Amniotic stem cell (primary cell): ENCODE measurements at places on chromosomes 12 and 14.

- DNase-seq: no peak
Measured at GRCh38 chr12:57496822-57497221, 9.0 kb downstream of the MARS1 start.

DNA sequence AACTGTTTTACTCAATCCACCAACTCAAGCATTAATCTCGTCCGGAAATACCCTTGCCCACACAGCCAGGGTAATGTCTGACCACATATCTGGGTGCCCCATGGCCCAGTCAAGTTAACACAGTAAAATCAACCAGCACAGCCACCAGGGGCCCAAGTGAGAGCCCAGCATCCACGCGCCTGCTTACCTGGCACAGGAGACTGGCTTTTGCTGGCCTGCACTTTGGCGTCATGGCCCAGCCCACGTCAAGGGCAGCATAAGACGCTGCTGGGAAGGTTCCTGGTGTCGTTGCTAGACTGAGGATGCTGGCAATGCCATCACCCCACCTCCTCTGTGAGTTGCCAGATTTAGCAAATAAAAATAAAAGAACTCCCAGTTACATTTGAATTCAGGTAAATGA is 53.6 kb upstream of the BCL11B start:
- no peak for DNase-seq

- no peak for DNase-seq
Measured at GRCh38 chr14:36052681-36053080, 123.8 kb downstream of the PTCSC3 start.

GRCh38 chr14:29458547-29458946 is 469.1 kb downstream of the PRKD1 start:
- no peak for DNase-seq

- DNase-seq: no peak
Measured at GRCh38 chr12:76012644-76013043, 18.9 kb downstream of the PHLDA1 start.

DNA sequence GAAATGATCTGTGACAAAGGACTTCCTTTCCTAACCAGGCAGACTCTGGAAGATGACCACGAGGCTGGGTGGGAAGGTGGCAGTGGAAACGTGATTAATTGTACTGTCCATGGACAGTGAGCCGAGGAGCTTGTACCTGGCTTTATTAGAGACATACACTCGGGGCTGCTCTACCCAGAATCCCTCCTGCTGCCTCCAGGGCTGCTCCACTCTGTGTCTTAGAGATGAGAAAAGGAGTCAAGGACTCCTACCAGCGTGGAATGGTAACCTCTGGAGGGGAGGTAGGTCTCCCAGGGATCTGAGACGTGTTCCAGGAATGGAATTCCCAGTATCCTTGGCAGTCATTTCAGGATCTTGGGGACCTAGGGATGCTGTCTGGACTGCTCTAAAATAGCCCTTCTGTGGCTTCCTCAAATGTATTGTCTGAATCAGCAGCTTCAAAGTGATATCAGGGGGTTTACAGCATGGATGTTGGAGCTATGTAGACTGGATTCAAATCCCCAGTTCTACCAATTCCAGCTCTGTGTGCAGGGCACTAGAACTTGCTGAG is 237.8 kb downstream of the CACNA1C start:
- no peak for DNase-seq

- DNase-seq: no peak
Measured at GRCh38 chr14:74299061-74299545, 3.6 kb downstream of the ABCD4 start.

- DNase-seq: no peak
Measured at GRCh38 chr12:65189028-65189718, 19.8 kb downstream of the LEMD3 start.

GRCh38 chr14:35678403-35679028 is 130.6 kb downstream of the RALGAPA1 start:
- no peak for DNase-seq

GRCh38 chr14:101458741-101459550 is 102.3 kb upstream of the DIO3 start:
- no peak for DNase-seq

DNA sequence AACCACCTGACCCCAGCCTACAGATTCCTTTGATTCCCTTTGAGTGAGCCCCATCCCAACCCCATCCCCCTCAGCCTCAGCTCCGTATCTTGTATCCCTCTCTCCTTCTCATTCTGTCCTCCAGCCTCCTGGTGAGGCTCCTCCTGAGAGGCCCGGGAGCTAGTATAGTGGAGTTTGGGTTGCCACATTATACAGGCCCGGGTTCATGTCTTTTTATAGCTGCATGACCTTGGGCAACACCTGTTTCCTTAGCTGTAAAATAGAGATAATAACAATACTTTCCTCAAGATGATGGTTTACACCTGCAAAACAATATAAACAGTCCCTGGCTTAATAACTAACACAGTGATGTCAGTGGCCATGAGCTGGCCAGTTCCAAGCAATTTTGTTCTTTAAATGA is 89.8 kb downstream of the STAB2 start:
- DNase-seq: no peak

DNA sequence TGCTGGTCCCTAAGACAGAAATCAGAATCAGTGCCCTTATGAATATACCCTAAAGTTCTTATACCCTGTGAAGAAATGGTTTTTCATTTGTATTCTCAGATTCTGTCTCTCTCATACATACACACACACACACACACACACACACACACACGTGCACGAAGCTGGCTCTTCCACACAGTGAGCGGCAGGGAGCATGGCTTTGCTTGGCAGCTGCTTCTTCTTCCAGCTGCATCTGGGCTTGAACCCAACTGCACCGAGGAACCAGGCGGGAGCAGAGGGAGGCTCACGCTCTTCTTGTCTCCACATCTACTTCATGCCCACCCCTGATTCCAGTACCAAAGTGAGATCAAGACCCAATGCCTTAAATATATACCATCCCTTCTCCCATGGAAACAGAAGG is 19.4 kb downstream of the GRIN2B start:
- DNase-seq: no peak

- no peak for DNase-seq
Measured at GRCh38 chr12:88401155-88401554, 179.1 kb downstream of the KITLG start.

- no peak for DNase-seq
Measured at GRCh38 chr12:6370576-6370935, 4.8 kb downstream of the SCNN1A start.

DNA sequence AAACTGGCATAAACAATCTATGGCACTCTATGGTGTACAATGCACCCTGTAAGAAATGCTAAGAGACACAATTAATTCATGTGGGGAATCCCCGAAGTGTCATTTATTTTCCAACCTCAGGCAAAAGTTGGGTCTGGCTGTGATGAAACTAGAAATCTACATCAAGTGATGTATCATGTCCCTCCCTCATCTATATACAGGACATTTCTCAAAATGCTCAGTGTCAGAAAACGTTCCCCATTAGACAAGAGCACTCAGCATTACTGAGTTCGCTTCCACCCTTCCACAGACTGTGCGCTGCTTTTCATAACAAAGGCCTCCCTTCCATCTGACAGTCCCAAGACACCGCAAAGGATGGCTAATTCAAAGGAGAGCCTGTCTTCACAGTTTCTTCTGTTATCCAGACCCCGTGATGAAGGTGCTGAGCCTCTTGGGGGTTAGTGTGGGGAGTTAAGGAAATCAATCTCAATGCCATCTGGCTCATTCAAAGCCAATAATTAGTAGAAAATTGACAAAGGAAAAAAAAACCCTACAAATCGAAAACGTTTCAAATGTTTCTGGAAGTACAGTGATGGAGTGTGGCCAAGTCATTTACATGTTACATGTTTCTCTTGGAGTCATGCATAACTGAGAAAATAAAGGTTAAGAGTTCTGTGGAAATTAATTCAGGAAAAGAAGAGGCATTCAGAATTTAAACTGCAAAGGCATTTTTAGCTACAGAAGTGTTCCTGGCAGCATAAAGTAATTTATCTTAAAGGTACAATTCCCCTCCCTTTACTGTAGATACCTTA is 7.5 kb downstream of the CCDC88C start:
- no peak for DNase-seq

DNA sequence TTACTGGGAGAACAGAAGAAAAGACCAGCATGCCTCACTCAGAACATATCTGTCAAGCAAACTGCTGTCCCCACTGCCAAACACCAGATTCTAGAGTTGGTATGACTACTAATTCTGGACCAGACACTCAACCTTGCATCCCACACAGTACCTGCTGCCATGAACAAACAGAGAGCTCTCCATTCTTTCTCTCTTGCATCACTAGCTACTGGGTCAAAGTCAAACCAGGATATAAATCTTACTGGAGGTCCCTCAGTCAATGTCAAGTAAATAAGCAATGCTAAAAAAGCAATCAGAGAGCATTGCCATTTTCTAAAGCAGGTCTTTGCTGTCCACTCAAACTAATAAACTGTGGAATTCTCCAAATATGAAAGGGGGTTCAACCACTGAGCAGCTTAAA is 452.4 kb upstream of the SEL1L start:
- no peak for DNase-seq

DNA sequence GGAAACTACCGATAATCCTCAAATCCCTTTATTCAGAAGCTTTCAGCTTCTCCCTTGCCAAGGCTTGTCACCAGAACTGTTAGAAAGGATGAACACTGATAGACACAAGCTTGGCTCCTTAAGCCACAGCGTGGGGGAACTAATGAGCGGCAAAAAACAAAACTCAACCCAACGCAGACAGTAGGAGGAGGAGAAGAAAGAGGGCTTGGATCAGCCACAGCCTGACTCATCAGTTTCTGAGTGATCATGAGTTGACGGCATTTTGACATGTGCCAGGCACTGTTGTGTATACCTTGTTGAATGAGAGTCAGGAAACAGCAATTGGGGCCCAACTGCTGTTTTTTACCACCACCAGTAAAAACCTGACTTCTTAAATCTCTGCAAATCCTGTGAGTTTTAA is 23.7 kb downstream of the PLXNC1 start:
- DNase-seq: no peak

DNA sequence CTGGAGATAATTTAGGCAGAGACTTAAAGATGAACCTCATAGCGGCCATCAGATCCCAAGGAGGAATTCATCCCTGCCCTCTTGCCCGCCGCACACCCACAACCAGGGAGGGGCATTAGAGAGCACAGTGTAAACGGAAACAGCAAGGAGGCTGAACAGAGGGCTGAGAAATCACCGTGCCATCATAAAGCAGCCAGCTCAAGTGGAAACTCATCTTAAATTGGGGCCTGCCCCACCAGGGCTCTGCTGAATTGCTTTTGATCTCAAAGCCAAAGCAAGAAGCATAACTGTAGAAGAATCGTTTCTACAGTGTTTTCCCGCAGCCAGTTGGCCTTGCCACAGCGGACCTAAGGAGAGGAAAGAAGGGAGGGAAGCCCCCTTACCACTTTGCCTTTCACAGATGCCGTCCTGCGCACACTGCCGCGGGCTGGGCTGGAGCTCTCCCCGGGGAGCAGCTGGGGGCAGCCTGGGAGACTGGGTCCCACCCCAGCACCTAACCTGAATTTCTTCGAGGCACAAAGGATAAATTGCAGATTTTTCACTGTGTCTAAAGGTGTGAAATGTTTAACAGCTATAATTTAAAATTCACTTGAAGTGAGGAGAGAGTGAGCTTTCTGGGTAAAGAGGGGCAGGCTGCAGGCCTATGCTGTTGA is 51.8 kb upstream of the MMP17 start:
- DNase-seq: no peak

DNA sequence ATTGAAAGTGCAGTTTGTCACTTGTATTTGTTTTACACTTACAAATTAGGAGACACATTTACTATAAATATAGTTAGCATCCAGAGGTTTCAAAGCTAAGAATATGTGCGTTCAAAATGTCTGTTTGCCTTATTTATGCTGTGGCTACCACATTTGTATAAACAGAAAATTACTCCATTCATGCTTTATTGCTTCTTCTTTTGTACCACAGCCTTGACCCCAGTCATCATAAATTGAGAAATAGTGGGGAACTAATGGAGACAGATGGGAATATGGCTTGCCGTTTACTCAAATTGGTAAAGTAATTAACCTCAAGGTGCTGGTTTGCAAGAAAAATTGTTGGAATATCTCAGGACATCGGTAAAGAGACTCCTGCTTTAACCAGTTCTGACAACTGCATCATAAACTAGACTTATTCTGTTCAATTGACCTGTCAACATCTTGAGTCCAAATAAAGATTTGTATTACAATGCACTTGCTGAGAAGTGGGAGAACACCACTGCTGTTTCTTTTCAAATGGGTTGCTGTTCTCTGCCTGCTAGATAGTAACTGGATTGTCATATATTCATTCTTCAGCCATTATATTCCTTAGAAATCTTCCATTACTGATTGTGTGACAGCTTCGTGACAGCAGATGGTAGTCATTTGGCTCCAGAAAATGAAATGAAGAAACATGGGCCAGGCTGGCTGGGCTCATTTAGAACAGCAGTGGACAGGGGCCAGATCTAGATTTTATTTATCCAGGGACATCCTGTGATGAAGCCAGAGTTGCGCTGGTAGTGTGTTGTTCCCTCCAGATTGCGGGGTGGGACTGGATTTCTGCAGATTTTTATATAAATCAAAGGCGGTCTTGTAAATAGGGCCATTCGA is 354.4 kb downstream of the EGLN3 start:
- no peak for DNase-seq

- no peak for DNase-seq
Measured at GRCh38 chr12:54051026-54051842, 2.4 kb upstream of the HOXC4 start.

DNA sequence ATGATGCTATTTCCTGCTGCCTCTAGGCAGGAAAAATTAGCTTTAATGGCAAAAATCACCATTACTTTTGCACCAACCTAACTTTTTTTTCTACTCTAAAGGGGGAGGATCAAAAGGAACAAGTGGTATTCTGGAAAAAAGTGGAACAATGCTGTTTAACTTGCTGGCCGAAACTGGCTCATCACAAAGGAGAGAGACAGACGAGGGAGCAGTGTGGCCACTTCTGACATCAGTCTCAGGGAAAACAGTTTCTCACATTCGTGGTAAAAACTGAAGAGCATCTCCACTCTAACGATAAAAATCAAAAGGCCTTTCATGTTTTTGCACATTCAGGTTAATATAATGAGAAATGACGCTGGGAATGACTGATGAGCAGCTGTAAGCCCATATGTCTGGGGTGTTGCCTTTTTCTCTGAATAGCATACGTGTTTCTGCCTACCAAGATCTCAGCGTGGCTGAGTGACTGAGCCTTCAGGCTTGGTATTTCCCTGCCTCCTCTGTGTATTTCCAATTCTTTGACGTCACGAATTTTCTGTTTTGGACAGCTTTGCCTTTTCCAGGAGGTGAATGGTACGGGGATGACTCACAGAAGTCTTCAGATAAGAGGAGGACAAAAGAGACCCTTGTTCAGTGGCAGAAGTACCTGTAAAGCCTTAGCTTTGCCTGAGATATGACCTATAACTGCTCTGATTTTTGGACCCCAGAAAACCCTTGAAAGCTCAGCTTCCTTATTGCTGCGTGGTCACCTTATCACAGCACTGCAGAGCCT is 358.8 kb downstream of the GLT1D1 start:
- no peak for DNase-seq

GRCh38 chr12:47067771-47068431 is 11.5 kb upstream of the PCED1B start:
- DNase-seq: no peak

- no peak for DNase-seq
Measured at GRCh38 chr12:47417121-47417520, 288.7 kb downstream of the RPAP3 start.
